ENCODE measurements at places on chromosomes 3 and 15.

- DNase-seq = no peak
Measured at GRCh38 chr15:78565951-78566774, 843 bp downstream of the CHRNA5 start.

- no peak for DNase-seq
Measured at GRCh38 chr15:101379647-101380046, 84.6 kb upstream of the SNRPA1 start.

GRCh38 chr15:51955504-51955903 is 16.1 kb downstream of the LEO1 start:
- DNase-seq = peak; percentile 35

DNA sequence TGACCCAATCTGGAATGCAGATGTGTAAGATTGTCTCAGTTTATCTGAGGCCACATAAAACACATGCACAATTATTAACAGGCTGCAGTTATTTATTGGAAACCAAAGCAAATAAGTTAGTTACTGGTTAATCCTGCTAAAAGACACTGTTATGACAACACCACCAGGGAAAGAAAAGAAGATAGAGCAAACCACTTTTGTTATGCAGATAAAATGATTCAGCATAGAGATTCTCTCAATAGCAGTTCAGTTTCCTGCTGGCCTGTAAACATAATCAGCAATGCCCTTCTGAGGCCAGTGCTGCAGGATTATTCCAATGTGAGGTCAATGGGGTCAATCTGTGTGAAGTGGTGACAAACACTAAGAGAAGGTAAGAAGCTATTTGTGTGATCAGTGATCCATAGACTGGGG is 244.4 kb downstream of the ZBTB20 start:
- DNase-seq = no peak

GRCh38 chr3:172929451-172929850 is 178.9 kb downstream of the ECT2 start:
- DNase-seq = no peak

DNA sequence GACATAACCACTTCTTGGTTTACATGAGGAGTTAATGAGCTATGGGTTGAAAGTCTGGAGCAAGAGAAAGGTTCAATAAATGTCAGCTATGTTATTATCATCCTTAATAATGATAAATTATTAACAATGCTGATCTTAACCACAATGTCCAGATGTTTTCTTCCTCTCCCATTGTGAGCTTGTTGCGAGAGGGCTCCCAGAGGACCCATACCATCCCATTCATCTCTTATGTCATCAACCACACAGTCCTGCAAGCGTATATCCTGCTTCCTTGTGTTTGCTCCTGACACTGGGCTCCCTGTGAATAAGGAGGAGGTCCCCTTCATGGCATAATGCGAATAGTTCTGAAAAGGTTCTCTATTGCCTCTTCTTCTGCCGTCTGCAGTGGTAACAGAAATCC is 266.8 kb downstream of the TLE3 start:
- no peak for DNase-seq

DNA sequence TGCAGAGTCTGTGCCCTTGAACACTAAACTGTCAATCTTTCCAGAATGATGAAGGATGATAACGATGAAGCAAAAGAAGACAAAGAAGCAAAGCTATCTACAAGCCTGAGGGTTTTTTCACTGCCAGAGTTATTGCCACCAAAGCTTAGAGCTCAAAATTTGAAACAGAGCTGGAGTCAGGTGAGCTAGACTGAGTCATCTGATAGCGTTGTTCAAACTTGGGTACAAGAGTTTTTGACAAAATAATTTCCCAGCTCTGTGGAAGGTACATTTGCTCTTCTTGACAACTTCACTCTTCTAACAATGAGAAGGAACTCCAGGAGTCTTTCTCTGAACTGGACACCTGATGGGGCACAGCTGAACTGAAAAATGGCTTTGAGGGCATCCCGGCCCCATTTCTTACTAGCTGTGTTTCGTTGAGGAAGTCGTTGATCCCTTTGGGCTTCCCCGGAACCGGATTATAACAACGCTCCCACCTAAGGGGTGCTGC is 715 bp downstream of the MCCC1 start:
- no peak for DNase-seq

GRCh38 chr3:2908693-2909351 is 201.4 kb downstream of the IL5RA start:
- no peak for DNase-seq

DNA sequence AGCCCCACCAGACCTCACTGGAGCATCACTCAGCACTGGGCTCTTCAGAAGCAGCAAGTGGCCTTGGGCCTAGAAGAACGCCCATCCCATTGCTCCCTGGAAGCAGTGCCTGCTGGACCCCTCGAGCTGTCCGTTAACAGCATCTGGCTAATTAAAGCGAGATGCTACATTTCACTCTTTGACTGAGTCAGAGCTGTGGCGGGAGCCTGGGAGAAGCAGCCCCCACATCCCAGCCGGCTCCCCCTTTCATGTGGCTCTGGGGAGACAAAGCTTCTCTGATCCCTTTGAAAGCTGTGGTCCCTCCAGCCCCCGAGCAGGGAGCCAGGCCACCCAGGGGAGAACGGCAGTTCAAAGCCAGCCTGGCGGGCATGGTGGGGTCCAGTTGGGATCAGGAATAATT is 103.7 kb downstream of the MEGF11 start:
- DNase-seq = no peak

- DNase-seq = peak; percentile 60
Measured at GRCh38 chr3:196311-197148, at the start of gene CHL1. Gene CHL1 (plus strand): TSS chr3:196763. CDS start chr3:319777, 123,014 bp downstream.

GRCh38 chr3:129161860-129162271 is 1.0 kb upstream of the ISY1 start:
- peak; percentile 7 for DNase-seq

DNA sequence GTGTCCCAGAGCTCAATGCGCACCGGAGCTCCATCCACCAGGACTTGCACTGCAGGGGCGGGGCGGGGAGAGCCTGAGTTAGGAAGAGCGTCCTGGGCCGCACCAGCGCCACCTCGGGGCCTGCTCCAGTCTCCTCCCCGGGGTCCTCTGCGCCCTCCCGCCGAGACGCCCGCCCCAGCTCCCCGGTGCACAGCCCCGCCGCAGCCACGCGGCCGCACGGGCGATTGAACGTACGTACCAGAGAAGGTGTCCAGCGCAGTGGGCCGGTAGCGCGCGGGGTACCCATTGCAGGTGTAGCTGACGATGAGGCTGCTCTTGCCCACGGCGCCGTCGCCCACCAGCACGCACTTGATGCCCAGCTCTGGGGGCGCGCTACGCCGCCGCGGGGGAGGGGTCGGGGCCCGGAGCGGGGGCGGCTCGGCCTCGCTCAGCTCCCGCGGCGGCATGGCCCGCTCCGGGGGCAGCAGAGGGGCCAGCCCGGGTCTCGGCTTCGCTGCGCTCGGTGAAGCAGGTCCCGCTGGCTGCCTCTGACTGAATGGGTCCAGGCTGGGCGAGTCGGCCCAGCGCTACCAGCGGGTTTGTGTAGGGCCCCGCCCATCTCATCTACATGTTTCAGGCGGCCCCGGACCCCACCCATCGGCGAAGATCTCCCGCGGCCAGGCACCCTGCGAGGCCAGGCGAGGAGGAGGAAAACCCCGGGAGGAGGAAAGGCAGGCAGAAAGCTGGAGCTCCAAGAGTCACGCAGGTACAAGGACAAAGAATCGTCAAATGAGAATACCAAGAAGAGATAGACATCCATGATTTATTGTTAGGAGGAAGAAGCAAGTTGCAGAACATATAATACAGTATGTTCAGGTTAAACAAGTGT is at the start of gene RHOV:
Gene RHOV (minus strand): TSS at position 541 of the 868 bp plus-strand sequence. CDS start 95 bp downstream, at position 446.
- DNase-seq = peak; percentile 49

- DNase-seq = no peak
Measured at GRCh38 chr15:29102911-29103823, 166.5 kb downstream of the NSMCE3 start.

- DNase-seq = no peak
Measured at GRCh38 chr3:11206316-11206715, 52.0 kb downstream of the HRH1 start.

DNA sequence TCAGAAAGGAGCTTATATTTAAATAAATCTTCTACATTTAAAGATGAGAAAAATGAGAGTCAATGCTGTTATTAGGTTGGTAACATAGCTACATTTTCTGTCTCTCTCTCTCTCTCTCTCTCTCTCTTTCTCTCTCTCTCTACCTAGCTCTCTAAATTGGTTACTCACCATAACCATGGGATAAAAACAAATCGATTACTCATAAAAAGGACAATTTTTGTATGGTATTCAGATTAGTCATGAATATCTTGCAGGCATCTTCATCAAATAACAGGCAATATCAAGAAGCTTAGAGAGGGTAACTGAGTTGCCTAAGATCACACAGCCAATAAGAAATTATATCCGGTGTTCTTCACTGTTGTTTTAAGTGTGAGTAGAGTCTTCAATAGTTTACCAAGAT is 81.8 kb upstream of the ALCAM start:
- DNase-seq = no peak

- DNase-seq = no peak
Measured at GRCh38 chr15:56492791-56493555, 28.0 kb upstream of the MNS1 start.

DNA sequence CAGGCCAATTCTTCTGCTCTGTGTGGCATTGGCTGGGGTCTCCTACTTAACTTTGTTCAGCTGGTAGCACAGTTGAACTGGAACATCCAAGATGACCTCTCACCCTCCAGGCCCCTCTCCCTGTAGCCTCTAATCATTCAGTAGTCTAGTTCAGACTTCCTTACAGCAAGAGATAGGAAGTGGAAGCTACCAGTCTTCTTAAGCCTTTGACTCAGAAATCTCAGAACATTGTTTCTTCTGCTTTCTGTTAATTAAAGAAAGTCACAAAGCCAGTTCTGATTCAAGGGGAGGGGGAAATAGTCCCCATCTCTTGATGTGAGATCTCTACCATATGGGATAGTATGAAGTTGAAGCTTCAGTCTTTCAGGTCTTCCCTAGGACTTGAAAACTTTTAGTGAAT is 18.8 kb upstream of the SACM1L start:
- DNase-seq = no peak

DNA sequence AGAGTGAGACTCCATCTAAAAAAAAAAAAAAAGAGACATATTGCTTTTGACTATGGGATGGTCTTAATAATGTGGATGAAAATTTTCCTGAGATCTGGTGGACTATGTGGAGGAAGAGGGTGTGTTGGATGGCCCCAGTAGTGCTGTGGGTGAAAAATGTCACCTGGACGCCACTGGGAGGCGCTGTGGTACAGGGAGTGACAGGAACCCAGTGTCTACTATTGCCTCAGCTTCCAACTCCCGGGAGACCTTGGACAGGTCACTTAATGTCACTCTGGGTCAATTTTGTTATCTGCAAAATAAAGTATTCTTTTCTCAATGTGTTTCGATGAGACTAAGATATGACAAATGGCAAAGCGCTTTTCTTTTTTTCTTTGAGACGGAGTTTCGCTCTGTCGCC is 27.7 kb upstream of the DCP1A start:
- DNase-seq = peak; percentile 85

- DNase-seq = no peak
Measured at GRCh38 chr3:197503652-197504051, 52.1 kb downstream of the BDH1 start.

DNA sequence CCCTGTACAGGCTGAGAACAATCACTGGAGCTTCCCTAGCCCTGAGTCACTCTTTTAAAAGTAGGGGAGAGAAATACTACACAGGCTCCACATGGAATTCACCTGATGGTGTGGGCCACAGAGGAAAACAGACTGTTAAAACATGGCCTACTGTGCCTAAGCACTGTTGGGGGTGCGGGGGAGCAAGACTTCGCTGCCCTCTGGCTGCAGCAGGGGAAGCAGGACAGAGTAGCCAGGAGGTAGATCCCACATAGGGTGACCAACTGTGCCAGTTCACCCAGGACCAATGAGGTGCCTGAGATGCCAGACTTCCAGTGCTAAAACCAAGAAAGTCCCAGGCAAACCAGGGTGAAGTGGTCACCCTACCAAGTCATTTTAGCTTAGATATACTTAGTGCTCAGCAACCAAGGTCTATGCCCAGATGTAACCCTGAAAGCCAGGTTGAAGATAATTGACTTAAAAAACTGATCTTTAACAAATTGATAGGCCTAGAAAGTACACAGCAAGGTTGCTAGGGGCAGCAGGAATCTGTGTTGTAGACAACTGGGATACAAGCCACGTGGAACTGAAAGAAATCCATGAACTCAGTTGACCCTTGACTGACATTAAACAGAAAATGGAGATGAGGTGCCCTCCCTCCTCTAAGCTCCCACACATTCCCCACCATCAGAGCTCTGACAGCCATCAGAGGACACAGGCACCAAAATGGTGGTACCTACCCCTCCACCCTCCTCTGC is 344.2 kb upstream of the PPP2R3A start:
- no peak for DNase-seq

DNA sequence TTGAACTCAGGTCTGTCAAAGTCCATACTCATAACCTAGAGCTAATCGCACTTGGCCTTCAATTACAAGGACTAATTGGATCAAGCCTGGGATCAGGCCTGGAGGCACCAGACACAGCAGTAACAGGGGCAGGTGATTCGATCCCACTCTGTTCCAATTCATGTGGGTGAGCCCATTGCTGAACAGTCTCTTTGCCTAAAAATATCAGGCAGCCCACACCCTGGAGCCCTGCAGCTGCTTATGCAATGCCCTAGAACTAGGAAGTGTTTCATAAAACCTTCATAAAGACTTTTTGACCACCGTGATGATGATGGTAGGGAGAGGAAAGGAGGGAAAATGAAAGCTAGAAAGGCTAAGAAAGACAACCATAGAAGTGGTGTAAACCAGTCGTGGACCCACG is 47.8 kb upstream of the NEO1 start:
- peak; percentile 28 for DNase-seq

DNA sequence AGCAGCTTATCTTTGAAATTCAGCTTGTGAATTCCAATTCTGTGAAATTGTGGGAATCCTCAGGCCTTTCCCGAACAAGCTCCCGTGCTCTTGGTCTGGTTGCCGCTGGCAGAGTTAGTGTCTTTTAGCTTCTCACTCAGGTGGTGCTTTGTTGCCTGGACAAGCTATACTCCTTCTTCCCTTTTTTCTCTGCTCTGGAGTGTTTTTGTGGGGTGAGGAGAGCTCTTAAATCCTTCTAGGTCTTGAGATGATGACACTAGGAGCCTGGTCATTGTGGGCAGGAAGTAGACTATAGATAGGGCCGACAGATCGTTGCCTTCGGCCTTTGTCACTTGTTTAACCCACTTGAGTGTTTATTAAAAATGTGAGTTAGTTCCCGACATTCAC is 93.8 kb downstream of the SLCO3A1 start:
- no peak for DNase-seq

- DNase-seq = peak; percentile 62
Measured at GRCh38 chr3:158713094-158713499, 19.2 kb downstream of the RARRES1 start.

DNA sequence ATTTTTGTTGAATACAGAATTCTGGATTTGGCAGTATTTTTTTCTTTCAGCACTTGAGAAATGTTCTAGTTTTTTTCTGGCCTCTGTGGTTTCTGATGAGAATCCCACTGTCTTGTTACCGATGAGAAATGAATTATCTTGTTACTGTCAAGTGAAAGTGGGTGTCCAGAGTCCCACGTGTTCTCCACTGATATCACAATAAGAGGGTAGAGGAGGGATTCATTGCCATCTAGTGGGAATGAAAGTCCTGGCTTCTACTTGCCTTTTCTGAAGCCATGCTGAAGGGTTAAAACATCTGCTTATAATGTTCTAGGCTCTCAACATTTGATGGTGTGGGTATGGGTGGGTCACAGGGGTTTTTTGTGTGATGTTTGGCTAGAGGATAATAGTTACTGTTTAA is 66.1 kb downstream of the SEC22A start:
- no peak for DNase-seq
